ENCODE measurements at places on chromosomes 1 and 21. TPM values are rescaled to one million over a fixed set of nuclear protein-coding genes. Genes with fewer than 3 reads are reported as not detected.

The CAPN8 gene
- total RNA-seq, result 0.54 TPM

The ALPL gene
- 0.61 TPM for total RNA-seq

The LRRC38 gene
- not detected for total RNA-seq

The NHLH1 gene
- 0.12 TPM for total RNA-seq

The NBPF19 gene
- total RNA-seq, result 11.6 TPM

The RPE65 gene
- total RNA-seq, result not detected

The REG4 gene
- total RNA-seq, result not detected

The SELL gene
- total RNA-seq, result 4.1 TPM

The SPATA21 gene
- total RNA-seq, result not detected

The WNT3A gene
- total RNA-seq, result 3.7 TPM

The UMODL1 gene
- total RNA-seq, result not detected

The SPRR4 gene
- not detected for total RNA-seq

The FMO1 gene
- total RNA-seq, result not detected

The HRNR gene
- total RNA-seq, result not detected

The GABRD gene
- 15.6 TPM for total RNA-seq

The SLAMF9 gene
- not detected for total RNA-seq

The ATAD3B gene
- total RNA-seq, result 62.9 TPM

The CCDC190 gene
- not detected for total RNA-seq

The CD52 gene
- total RNA-seq, result 2.0 TPM

The ACADM gene
- total RNA-seq, result 48.7 TPM

The EPS8L3 gene
- 0.96 TPM for total RNA-seq

The PTPN7 gene
- 0.76 TPM for total RNA-seq

The SPRR2E gene
- not detected for total RNA-seq

The TNFRSF1B gene
- total RNA-seq, result 0.61 TPM

The CYB5RL gene
- total RNA-seq, result 11.7 TPM

The ALX3 gene
- total RNA-seq, result not detected

The IQGAP3 gene
- total RNA-seq, result 38.8 TPM

The TNFSF4 gene
- total RNA-seq, result 0.89 TPM

Data from HCT116 (cell line).